Activated T-cell treated with anti-CD3 and anti-CD28 coated beads for 1 hour (primary cell): ENCODE measurements at places on chromosomes 1 and 21.

- DNase-seq: peak; percentile 14
Observed at GRCh38 chr1:155134880-155135414, 705 bp upstream of the SLC50A1 start.

- no peak for DNase-seq
Observed at GRCh38 chr1:21952786-21953520, 15.8 kb upstream of the HSPG2 start.

DNA sequence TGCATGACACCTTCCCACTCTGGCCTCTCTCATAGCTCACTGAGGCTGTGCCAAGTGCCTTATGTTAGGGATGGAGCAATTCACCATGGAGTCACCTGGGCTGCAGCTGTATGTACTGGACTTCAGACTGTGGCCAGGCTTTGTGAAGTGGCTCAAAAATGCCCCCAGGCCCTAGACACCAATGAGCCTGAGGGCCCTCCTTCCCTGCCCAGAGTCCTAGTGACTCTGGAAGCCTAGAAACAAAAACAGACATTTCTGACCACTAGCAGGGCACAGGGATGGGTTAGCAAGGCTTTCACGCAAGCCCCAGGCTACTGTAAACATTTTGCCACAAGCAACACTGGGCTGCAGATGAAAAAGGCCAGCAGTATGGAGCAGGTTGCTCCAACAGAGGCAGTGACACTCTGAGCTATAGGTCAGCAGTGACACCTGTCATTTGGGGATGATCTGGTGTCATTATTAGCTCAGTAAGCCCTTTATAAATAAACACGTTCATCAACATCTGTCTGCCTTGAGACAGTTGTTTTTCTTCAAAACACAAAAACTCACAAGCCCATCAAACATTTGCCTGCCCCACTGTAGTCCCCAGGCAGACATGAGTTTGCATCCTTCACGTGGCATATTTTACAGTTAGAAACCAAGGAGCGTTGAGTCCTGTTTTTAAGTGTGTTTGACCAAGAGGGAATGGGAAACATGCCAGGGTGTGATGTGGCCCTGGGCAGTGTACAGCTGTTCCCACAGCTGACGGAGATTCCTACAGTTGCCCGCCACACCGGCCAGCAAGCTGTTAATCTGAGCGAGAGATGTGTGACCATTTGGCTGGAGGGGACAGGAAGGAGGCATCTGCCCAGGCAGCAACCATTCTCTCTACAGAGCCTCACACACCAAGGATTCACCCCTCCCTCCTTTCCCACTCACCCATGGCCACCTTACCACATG, 66.8 kb downstream of the KCNN3 start:
- no peak for DNase-seq

GRCh38 chr1:31482482-31483011, 69.5 kb downstream of the SERINC2 start:
- DNase-seq: no peak

DNA sequence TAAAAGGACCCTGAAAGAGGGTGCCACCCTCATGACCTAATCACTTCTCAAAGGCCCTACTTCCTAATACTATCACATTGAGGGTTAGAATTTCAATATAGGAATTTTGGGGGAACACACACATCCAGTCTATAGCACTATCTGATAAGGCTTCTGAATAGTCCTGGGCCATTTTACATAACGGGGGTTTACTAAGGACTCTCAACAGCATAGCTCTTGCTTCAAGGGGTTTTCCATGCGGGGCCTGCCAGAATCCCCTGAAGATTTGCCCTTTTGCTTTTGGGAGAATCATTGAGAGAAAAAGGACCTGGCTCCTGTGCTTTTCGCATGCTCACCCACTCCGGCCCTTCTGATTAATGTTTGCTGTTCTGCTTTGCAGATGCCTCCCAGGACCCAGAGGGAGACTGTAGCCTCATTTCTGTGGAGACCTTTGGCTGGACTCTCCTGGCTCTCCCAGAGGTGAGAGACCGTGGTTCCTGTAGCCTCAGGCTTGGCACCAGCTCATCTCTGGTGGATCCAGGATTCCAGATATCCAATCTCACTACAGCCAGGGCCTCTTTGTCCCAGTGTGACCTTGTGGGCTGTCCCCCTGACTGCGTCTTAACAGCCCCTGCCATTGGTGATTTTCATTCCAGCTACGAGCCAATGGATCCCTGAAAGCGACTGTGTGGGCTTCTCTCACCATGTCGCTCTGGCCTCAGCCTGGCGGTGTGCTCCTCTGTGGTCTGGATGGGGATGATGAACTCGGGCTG, 72.6 kb downstream of the DDR2 start:
- DNase-seq: no peak

GRCh38 chr1:55225228-55225627, 10.1 kb upstream of the USP24 start:
- no peak for DNase-seq

DNA sequence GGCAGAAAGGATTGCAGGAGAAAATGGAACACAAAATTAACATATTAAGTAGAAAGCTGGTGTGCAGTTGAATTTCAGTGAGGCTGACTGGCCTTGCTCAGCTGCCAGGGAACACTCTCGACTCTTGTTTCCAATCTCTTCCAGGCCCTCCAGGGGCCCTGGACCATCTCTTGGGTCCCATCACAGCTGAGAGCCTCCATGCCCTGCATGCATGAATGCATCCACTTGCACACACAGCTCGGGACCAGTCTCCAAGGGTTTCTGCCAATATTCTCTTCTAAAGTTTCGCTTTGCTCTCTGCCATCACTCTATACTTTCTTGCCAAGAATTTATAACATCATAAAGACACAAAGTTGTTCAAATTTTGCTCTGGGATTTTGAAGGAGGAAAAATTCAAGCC, 200.3 kb downstream of the DSCAM start:
- no peak for DNase-seq

- no peak for DNase-seq
Observed at GRCh38 chr21:42636520-42637266, 16.7 kb upstream of the PDE9A start.

GRCh38 chr1:169753549-169753948, 19.7 kb upstream of the SELE start:
- DNase-seq: no peak

DNA sequence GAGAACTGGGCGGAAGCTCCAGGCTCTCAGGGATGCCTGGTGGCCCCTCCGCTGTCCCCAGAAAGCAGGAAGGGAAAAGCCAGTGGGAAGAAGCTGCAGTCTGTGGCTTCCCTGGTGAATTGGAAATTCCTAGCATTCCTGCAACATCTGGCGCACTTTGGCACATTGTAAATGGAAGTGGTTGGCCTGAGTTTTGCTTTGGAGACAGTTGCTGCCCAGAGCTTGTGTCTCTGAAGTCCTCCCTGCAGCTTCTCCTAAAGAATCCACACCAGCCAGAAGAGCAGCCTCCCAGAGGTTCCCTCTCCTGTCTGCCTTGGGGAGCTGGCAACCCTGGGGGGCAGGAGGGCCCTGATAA, 48.2 kb downstream of the ARHGEF10L start:
- DNase-seq: no peak

DNA sequence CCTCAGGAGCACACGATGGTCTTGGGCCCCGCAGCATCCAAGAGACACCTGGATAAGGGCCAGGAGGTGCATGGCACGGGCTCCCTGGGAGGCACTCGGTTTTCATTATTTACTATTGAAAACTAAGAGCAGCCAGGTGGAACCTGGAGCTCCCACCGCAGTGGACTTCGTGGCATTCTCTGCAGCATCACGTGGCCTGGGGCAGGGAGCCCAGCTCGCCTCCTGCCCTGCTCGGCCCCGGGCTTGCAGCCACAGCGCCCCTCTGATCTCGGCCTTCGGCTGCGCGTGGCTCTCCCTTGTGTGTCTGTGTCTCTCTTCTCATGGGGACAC, 121.6 kb downstream of the SIK1 start:
- DNase-seq: no peak

DNA sequence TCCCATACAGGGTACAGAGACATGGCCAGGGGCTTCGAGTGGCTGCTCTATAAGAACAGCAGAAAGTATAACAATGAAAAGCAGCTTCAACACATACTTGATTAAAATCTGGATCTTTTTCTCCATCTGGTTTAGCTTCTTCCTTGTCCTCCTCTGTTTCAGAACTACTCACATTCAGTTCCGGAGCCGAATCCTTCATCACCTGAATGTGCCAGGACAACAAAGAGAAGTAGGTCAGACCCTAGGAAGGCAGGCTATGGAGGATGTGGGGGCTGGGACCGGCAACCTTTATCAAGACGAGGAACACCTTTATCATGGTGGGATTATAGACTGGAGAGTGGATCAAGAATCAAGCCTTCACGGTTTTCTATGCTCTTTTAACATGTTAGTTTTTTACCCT, 32.2 kb upstream of the RAP1GAP start:
- no peak for DNase-seq

GRCh38 chr1:85343213-85343611, 66.8 kb upstream of the BCL10 start:
- no peak for DNase-seq

DNA sequence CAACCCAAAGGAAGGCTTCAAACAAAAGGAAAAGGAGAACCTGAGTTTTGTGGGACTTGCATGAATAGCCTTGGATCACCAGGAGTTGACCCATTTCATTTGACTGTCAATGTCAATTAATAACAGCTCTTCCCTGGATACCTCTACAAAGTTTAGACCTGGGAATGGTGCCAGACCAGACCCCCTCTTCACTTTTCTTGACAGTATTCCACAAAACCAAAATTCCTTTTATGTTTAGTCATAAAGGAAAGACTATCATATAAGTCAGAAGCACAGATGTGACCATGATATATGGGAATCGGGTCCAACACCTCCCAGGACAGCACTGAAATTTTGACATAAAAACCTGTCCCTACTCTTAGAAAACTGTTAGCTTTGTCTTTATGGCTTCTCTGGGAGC, 191.8 kb downstream of the LYPLAL1 start:
- DNase-seq: no peak

GRCh38 chr1:200985481-200985880, 38.0 kb downstream of the KIF21B start:
- no peak for DNase-seq

GRCh38 chr1:151134396-151134795, 12.0 kb downstream of the SEMA6C start:
- no peak for DNase-seq

- no peak for DNase-seq
Observed at GRCh38 chr1:61539720-61540462, 185.1 kb downstream of the TM2D1 start.

DNA sequence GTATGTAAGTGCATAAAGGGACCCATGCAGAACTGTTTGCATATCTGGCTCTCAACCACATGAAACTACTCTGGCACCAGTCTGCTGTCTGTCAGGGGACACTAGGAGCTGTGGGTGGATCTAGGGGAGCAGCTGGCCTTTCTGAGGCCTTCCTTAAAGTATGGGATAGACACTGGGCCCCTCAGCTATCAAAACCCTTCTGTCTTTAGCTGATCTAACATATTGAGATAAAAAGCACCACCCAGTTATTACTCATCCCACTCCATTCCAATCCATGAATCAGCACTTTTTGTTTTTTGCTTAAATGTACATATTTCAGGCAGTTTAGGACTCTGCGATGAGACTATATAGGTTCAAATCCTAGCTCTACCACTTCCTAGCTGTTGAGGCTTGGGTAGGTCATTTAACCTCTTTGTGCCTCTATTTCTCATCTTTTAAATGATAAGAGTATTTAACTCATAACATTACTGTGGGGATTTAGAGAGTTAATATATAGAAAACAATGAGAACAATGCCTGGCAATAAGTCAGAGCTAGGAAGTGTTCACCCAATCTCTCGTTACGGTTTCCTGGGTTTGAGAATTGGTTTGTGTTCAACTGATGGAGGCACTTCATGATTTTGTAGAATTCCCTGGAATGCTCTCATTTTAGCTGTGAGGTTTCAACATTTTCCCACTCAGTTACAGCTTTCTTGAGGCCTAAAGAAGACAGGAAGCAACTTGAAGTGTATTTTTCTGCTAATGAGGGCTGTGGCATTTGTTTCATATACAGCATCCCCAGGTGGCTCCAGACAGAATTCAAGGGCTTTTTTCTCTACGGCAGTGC, 68.9 kb downstream of the LRIG2 start:
- DNase-seq: no peak

- no peak for DNase-seq
Observed at GRCh38 chr1:44857446-44857845, 14.4 kb upstream of the PTCH2 start.

DNA sequence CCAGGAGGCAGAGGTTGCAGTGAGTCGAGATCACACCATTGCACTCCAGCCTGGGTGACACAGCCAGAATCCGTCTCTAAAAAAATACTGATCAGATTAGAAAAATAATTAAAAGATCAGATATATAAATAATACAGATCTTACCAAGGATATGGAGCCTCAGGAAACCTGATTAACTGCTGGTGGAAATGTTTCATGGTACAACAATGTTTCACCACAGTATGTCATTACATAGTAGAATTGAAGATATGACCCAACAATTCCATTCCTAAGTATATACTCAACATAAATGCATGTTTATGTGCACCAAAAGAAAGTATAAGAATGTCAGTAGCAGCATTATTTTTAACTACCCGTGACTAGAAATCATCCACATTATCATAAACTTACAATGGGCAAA, 41.7 kb downstream of the CD53 start:
- DNase-seq: no peak
